Naive thymus-derived CD4-positive, alpha-beta T cell (primary cell): ENCODE measurements at places on chromosomes 1 and 21.
A peak's percentile ranks its signal among the peaks of the same experiment; 100 is the strongest.

DNA sequence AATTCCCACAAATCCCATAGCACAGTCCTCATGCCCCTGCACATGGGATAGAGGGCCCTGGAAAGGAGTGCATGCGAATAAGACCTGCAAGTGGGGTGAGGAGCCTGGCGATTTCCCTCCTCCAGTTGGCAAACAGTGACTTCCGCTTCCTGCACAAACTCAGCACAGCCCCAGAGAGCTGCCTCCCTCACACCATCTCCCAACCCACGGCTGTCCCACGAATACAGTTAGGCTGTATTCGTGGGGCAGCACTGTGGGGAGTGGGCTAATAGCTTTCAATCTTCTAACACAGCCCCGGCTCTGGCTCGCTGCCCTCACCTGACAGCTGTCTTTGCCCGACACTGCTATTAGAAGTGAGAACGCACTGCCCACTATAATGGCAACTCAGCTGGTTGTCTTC, 28.2 kb upstream of the CNTN2 start:
- no peak for DNase-seq

DNA sequence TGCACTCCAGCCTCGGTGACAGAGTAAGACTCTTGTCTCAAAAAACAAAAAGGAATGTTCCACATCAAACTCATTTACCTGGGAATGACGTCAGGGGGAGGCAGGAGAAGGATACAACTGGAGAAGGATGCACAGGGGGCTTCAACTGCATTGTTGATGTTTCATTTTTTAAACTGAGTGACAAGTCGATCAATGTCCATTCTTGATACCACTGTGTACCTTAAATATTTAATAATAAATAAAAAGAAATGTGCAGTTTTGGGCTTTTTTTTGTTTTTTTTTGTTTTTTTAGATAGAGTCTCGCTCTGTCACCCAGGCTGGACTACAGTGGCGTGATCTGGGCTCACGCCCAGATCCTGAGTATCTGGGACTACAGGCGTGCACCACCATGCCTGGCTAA, 35.8 kb downstream of the PLEKHO1 start:
- DNase-seq = no peak

DNA sequence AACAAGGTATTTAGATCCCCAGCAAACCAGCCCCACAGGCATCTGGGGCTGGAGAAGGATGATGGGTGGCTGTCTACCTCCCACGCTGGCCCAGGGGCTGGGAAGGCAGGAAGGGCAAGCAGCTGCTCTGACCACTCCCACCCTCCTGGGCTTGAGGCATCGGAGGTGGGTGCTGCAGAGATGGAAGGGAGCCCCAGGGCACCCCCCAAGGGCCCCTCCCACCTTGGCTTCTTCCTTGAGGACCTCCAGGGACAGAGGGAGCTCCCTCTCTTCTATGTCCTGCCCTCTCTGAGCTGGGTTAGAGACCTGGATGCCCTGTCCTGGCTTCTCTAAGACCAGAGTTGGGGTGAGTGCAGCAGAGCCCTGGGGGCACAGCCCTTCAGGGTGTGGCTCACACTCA, 3.1 kb downstream of the CD52 start:
- DNase-seq = no peak

GRCh38 chr1:204852854-204853253, 17.8 kb upstream of the NFASC start:
- DNase-seq = no peak

- DNase-seq = no peak
Observed at GRCh38 chr21:35026153-35026500, 23.0 kb downstream of the RUNX1 start.

- DNase-seq = peak; percentile 22
Observed at GRCh38 chr1:179121159-179121938, 39.5 kb downstream of the TOR3A start.

- DNase-seq = peak; percentile 71
Observed at GRCh38 chr1:116151739-116152576, 40.8 kb downstream of the MAB21L3 start.

GRCh38 chr1:245874942-245875580, 632.0 kb downstream of the SMYD3 start:
- no peak for DNase-seq

GRCh38 chr1:163381487-163382184, 59.9 kb downstream of the NUF2 start:
- DNase-seq = no peak

GRCh38 chr1:19313636-19313959, 1.5 kb downstream of the SLC66A1 start:
- no peak for DNase-seq

DNA sequence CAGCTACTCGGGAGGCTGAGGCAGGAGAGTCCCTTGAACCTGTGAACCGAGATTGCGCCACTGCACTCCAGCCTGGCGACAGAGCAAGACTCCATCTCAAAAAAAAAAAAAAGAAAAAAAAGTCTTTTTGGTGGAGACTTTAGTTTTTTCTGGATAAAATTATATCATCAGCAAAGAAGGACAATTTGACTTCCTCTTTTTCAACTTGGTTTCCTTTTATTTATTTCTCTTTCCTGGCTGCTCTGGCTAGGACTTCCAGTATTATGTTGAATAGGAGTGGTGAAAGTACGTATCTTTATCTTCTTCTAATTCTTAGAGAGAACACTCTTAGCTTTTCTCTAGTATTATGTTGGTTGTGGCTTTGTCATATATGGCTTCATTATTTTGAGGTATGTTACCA, 130.8 kb downstream of the PCBP3 start:
- DNase-seq = no peak

DNA sequence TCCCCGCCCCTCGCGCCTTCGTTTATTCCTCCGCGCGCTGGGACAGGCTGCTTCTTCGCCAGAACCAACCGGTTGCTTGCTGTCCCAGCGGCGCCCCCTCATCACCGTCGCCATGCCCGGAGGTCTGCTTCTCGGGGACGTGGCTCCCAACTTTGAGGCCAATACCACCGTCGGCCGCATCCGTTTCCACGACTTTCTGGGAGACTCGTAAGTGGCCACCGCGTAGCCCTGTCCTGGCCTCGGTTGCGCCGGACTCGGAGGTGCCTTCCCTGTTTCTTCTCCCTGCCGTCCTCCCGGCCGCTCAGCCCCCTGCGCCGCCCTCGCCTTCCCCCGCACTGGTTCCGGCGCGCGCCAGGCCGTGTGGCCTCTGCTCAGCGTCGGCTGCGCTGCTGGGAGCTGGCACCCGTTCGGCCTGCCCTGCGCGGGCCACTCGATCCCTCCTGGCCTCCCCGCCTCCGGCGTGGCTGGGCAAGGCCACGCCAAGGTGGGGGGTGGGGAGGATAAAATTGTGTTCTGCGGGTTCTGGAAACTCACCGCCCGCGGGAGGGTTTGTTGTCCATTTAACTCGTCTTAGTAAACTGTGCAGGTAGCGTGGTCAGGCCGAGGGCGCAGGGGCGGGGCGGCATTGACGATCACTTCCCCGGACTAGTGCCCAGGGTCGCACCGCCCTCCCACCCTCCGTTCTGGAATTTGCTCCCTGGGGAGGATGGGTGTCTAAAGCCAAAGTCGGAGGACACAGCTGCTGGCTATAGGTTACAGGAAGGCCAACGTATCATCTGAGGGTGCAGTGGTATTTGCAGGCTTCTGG, at the start of gene PRDX6:
Gene PRDX6 (plus strand): TSS at position 50 of the 808 bp plus-strand sequence. CDS start 63 bp downstream, at position 113.
- peak; percentile 76 for DNase-seq

- DNase-seq = no peak
Observed at GRCh38 chr1:1687846-1688245, 4.7 kb downstream of the SLC35E2B start.

GRCh38 chr1:10909697-10910680, 102.5 kb upstream of the TARDBP start:
- peak; percentile 73 for DNase-seq

GRCh38 chr1:201085902-201086735, 26.1 kb downstream of the CACNA1S start:
- peak; percentile 22 for DNase-seq

GRCh38 chr1:228988664-228989063, 253.4 kb downstream of the RHOU start:
- no peak for DNase-seq

DNA sequence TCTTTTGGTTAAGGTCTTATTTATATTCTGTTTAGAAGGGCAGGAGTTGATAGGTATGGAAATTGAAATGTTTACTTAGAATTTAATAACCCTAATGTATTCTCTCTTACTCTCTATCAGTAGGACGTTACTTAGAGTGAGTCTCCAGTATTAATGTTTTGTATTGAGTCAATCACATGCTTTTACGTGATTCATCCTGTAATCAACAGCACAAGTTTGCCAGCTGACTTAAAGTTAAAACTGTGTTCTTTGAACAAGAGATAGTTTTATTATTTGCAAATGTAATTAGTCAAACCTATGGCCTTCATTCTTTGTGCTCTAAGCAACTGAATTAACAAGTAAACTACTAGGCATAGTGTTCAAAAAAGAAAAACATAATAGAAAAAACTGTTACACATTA, 57.3 kb downstream of the PKN2 start:
- DNase-seq = no peak

DNA sequence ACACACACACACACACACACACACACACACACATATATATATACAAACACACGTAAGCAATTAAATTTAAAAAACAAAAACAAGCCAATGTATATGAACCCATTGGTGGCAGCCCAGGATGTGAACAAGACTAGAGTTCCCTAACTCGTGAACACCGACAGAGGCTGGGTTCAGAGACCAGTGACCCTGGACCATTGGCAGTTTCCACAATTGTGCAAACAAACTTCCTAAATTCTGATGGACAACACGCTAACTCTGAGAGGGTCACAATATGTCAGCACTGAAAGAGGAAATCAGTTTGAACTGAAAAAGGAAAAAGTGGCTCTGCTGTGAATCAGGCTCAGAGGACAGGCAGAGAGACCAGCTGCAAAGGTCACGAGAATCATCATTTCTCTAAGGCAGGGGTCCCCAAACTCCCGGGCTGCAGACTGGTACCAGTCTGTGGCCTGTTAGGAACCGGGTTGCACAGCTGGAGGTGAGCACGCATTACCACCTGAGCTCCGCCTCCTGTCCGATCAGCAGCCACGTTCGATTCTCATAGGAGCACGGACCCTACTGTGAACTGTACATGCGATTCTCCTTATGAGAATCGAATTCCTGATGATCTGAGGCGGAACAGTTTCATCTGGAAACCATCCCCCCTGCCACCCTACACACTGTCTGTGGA, 50.5 kb upstream of the ERO1B start:
- no peak for DNase-seq

DNA sequence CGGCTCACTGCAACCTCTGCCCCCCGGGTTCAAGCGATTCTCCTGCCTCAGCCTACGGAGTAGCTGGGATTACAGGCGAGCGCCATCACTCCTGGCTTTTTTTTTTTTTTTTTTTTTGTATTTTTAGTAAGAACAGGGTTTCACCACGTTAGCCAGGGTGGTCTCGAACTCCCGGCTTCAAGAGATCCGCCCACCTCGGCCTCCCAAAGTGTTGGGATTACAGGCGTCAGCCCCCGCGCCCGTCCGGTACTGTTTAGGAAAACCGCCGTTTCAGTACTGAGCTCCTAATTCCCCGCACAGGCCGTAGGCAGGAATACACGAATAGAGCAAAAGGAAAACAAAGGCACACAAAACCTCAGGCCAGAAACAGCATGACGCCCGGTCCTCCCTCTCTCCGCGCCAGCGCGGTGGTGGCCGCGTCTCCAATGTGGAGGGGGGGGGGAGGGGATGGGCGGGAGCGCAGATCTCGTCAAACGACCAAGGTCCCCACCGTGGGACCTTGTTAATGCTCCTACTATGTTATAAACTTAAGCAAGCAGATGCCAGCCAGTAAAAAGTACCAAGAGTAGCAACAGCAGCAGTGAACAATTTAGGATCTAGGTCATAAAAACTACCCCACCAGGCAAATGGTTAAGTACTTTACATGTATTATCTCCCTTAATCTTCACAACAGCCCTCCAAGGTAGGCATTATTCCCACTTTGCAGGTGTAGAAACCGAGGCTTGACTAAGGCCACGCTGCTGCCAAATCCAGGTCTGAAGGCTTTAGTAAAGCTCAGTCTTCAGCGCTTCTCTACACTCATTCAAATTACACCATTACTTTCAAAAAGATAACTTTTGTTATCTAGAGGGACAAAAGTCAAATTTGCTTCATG, 648 bp upstream of the ADAR start:
- DNase-seq = peak; percentile 44

GRCh38 chr1:17197696-17198095, 7.2 kb upstream of the PADI1 start:
- no peak for DNase-seq

- DNase-seq = no peak
Observed at GRCh38 chr1:3149277-3149676, 80.3 kb downstream of the PRDM16 start.

DNA sequence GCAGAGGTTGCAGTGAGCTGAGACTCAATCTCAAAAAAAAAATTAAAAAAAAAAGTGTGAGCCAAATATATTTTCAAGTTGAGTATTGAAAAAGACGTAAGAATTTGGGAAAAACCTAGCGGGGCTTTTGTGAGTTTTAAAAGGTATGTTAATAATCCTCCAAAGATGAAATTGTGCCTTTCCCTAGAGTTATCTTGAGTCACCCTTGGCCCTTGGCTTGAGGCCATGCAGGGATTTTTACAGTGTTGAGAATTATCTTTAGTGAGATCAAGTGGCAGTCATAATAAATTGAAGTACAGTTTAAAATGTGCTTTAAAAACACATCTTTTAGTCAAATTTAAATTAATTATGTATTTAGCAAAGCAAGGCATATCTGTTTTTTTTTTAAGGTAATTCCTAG, 32.7 kb downstream of the PPP2R5A start:
- no peak for DNase-seq

- no peak for DNase-seq
Observed at GRCh38 chr1:230174041-230174440, 107.0 kb downstream of the GALNT2 start.

DNA sequence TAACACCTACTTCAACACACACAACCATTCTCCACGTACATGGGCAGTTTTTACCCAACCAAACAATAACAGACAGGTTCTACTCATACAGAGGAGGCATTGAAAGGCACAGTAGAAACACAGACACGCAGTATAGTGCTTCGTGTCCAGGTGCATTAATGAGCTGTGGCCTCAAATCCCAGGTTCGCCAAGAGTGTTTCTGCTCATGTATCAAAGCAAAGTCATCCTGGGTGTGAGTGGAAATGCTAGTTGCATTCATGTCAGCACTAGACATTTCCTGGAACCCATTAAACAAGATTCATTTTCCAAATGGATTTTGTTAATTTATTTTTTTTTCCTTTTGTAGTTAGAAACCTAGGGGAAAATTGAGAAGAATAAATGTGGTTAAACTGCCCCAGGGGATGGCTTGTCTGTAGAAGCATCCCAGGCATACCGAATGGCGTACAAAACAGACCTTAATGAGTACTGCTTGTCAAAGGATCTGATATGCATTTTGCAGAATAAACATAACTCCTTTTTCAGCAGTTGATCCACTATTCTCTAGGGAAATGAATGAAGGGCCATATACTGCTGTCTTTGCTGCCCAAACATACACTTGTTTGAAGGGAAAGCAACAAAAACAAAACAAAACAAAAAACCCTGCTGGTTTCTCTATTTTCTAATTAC, 298.6 kb upstream of the ST6GALNAC5 start:
- no peak for DNase-seq

GRCh38 chr1:204950353-204951001, 79.8 kb downstream of the NFASC start:
- no peak for DNase-seq

DNA sequence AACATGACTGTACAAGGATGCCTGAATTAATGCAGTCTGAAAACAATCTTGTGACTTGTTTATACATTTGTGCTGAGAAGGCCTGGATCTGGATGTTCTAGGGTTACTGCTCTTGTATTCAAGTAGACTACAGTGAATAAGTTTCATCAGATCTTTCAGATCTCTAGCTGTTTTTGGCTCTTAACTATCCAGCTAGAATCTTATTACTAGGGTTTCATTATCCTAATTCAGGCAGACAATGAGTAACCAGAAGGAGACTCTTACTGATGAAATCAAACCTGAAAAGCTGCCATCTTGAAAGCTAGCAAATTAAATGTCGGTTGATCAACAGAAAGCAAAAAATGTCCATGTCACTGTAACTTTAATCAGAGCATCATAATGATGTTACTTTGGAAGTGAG, 112.5 kb upstream of the KCNK2 start:
- DNase-seq = no peak
